KG1 (cell line): ENCODE measurements at places on chromosomes 5 and 9.

DNA sequence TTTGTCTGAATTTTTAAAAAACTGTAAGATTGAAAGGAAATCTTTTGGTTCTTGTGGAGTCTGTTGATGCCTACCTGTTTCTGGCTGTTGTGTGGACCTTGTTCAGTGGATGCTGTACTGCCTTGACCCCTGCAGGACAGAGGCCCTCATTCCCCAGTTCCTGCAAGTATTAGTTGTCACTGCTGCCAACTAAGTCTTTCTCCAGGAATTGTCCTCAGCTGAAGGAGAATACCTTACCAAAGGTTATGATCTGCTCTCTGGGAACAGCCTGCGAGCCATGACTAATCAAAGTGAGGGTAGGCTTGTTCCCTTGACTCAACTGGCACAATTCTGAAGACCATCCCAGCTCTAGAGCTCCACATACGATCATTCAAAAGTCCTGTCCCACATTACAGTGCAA lies 145.3 kb upstream of the FST start:
- no peak for DNase-seq

GRCh38 chr5:89187883-89188465 lies 305.0 kb upstream of the MEF2C start:
- no peak for DNase-seq

DNA sequence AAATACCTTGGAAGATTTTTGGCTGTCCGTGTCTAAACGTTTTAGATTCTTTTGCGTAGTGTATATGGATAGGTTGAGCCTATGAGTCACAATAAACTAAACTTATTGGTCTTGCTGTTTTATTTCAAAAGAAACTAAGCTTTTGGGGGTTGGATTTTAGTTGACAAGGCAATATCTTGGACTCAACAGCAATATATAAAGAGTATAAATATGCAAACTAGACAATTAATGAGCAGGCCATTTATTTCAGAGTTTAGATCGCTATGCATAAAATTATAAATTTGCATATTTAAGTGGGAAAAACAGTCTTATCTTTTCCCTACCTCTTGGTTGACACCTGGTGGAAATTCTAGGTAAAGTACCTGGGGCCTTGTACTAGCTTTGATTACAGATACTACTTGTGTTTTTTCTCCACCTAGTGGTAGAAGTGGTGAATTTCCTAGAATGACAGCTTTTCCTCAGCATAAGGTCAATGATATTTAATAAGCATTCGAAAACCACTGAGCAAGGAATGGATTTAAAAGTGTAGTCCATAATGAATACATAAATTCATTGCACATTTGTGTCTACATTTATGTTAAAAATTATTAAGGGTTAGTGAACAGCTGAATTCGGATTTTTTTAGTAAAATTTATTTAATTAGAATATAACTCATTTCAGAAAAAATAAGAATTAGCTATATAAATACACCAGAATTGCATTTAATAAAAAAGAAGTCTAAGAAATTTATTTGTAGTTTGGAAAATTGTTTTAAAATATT lies 1.7 kb upstream of the ARRDC3 start:
- DNase-seq, result peak; percentile 12

DNA sequence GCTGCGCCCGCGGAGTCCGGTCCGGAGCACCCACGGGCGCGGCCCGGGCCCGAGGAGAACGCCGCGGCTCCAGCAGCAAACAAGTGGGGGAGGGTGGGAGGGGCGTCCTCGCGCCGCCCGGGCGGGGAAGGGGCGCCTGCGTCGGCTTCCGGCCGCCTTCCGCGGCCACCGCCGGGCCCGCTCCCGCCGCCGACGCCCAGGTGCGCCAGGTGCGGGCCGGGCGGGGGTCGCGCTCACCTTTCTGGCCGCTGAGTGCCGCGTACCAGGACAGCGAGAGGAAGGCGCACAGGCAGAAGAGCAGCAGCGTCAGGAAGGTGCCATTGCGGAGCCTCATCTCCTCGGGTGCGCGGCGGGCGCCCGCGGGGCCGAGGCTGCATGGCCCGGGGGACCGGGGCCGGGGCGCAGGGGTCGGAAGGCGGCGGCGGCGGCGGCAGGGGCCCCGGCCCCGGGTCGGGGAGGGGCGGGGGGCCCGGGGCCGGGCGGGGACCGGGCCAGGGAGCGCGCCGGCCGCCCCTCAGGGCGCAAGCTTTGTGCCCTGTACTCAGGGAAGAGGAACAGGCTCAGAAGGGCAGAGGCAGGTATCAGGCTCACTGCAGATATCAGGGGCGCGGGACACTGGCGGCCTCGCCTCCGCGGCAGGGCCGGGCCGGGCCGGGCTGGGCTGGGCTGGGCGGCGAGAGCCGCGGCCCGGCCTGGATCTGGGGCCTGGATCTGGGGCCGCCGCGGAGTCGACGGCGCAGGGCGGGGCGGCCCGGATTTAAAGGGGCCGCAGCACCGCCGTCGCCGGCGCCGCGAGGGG lies at the start of gene MGAT4B:
TSS of gene MGAT4B (minus strand) at position 617 of the 799 bp plus-strand sequence. CDS start at position 334, 283 bp downstream.
- no peak for DNase-seq

GRCh38 chr9:16217943-16218701 lies 652.3 kb downstream of the BNC2 start:
- no peak for DNase-seq

DNA sequence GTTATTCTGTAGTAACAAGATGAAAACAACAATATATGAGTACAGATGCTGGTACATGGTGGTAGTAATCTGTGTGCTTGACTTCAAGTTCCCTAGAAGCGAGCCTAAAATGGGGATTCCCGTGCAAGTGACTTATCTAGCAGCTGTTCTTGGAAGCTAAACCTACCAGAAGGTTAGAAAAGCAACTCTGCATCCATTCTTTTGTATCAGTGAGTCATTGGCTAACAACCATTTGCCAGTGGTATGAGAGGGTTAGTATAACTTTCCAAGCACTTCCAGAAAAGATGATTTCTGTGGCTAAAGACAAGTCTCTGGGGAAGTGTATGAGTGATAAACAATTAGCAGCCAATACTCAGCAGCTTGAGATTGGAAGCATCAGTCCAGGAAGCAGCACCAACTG lies 787.7 kb upstream of the CDH6 start:
- DNase-seq, result no peak

DNA sequence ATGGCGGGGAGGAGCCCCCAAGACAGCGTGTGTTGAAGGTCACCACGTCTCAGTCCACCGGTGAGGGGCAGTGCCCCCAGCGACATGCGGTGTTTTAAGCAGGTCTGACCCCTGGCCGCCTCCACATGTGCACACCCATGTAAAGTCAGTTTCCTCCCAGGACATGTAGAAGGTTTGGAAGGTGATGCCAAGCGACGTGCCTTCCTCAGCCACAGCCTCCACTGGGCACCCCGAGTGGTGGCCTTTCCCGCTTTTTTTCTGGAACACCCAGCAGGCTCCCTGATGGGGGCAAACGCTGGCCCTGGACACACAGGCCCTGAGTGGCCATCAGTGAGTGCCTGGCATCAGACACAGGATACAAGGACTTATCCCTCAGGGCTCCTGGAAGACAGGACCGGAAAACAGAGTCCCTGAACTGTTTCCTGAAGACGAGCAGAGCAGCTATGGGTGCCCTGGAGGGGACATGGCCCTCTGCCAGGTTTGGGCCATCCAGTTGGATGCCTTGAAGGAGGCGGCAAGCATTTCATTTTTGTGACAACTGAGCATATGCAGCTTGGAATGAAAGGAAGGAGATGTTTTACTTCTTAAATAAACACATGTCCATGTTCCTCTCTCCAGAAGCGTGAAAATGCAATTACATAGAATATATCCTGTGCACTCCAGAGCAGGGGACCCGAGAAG lies 275.8 kb upstream of the IRX2 start:
- no peak for DNase-seq

DNA sequence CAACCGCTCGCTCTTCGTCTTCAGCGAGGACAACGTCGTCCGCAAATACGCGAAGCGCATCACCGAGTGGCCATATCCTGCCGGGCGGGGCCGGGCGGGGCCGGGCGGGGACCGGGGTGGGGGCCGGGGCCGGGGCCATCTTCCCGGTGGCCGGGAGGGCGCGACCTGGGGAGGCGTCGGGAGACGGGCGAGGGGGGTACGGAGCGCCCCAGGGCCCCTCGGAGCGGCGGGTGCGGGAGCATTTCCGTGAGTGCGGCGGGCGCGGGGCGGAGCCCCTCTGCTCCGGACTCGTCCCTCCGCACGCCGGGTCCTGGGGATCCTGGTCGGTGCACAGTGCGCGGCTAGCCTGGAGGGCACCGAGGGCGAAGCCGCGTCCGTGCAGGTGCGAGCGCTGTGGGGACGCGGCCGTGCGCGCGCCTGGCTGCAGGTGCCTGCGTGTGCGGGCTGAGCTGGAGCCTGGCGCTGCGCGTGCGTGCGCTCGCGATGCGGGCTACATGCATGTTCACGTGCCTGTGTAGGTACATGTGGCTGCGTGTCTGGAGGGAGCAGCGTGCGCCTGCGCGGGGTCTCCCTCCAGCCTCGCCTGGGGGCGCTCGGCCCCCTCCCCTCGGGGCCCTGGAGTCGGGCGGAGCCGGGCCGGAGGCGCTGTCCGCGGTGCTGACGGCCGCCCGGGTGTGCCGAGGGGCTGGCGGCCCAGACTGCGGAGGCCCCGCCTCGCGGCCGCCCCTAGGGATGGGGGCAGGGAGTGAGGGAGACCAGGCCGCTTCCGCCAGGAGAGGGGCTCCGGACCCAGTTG lies 762 bp downstream of the CACNA1B start:
- DNase-seq, result no peak

- DNase-seq, result no peak
Measured at GRCh38 chr9:131875828-131876485, 136.1 kb upstream of the RAPGEF1 start.
